Kidney tubule cell (primary cell): ENCODE measurements at places on chromosomes 7 and 10.

- DNase-seq, result peak; percentile 64
Measured at GRCh38 chr7:55250313-55250712, 114.8 kb upstream of the LANCL2 start.

DNA sequence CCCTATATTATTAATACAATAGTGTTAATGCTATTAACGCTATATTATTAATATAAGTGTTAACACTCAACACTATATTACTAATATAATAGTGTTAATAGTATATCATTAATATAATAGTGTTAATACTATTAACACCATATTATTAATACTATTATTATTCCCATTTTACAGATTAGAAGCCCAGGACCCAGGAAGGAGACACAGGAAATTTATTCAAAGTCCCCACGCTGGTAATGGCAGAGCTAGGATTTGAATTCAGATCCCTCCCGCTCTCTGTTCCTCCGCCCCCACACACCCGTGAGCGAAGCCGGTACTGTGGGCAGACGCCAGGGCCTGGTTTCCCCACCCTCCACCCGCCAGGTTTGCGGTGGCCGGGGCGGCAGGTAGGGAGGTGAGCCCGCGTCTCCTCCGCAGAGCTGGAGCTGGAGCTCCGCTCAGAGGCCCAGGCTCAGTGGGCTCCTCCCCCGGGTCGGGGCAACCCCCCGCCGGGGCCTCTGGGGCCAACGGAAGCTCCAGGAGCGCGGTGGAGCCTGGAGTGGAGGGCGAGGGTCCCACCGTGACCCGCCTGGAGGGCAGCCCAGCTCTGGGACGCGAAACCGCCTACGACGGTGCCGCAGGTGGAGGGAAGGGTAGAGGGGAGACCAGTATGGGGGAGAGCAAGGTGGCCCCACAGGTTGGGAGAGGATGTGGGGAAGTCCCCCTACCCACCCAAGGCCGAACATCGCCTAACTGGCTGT, at the start of gene TMEM225B:
TMEM225B (plus strand) TSS at position 506 of the 740 bp plus-strand sequence. CDS start 6,122 bp downstream, outside the sequence.
- DNase-seq, result no peak

- DNase-seq, result peak; percentile 72
Measured at GRCh38 chr10:99779335-99779734, 3.1 kb upstream of the ABCC2 start.

DNA sequence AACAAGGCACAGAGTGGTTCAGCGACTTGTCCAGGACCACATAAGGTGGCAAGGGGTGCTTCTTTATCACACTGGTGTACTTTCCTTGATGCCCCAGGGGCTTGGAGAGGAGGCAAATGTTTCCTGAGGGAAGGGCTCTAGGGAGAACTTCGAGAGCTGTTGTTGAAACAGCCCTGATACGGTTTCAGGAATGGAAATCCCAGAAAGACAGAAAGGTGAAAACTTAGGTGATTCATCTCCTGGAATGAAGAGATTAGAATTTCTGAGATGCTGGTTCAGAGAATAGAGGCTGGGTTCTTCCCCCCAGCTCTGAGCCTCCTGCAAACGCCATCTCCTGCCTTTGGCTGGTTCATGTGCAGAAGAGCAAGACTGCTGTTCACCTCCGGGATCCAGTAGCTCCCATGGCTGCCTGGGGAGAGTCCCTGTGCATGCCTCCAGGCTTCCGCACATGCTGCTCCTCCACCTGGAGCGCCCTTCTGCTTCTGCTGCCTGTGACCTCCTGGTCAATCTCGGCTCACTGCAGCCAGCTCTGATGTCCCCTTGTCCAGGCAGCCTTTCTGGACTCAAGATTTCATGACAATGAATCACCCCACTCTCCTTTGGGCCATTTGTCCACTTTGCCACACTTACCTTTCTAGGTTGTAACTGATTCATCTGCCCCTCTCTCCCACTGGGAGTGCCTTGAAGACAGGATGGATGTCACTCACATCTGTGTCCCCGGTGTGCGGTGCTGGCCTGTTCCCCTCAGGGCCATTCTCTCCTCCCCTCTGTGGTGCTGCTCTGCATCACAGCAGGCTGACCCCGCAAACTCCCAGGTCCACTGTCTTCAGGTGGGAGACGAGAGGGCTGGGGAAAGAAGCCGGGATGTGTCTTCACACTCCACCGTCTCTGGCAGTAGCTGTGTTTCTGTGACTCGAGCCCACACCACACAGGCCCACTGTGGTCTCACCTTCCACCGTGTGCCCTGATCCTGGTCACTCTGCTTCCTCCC, 3.6 kb upstream of the CDH23 start:
- no peak for DNase-seq

GRCh38 chr7:2393706-2394105, 9.7 kb upstream of the CHST12 start:
- no peak for DNase-seq

GRCh38 chr10:119309423-119309770, 102.0 kb downstream of the GRK5 start:
- no peak for DNase-seq

- DNase-seq, result peak; percentile 98
Measured at GRCh38 chr10:84179059-84179710, 5.6 kb downstream of the GPR15LG start.

DNA sequence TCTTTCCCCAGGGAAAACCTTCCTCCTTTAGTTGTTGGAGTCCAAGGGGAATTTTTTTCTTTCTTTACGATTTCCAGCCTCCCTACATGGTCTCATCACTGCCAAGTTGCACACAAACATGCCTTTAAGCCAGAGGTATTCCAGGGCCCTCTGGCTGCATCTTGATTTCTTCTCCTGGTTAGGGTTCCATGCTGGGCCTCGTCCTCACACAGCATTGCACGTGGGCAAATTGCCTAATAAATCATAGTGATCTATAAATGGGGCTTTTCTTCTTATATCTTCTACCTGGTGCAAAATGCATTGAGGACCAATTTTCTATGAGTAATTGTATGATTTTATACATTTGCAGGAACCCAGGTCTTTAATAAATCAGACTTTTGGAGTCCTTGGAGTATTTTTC, 284.2 kb downstream of the C7orf25 start:
- DNase-seq, result no peak
